ENCODE measurements at places on chromosomes 4 and X.
A peak's percentile ranks its signal among the peaks of the same experiment; 100 is the strongest.

- no peak for DNase-seq
These were observed 140.9 kb downstream of the EFHC2 start for GRCh38 chrX:44202596-44202995.

DNA sequence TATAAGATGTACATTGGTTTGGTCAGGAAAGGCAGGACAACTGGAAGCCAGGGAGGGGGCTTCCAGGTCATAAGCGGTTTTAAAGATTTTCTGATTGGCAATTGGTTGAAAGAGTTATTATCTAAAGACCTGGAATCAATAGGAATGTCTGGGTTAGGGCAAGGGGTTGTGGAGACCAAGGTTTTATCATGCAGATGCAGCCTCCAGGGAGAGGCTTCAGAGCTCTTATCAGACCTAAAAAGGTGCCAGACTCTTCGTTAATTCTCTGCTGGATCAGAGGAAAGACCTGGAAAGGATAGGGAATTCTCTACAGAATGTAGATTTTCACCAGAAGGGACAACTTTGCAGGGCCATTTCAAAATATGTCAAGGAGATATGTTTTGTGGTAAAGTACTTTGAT is 62.8 kb downstream of the BEX3 start:
- DNase-seq = no peak

DNA sequence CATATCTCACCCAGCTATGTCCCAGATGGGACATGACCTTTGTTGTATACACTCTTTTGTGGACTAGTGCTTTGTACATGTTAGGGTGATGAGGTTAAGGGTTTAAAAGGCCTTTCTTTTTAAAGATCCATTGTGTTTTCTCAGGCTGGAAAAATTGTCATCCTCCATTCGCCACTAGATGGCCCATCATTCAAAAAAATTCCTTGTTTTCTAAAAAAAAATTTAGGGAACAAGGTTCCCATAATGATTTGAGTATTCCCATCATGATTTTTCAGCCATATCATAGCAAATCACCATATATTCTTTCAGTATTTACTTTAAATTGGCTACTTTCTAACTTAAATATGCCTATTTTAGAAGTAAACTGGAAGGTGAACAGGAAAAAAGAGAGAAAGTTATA is 91.9 kb upstream of the TMEM164 start:
- no peak for DNase-seq

- DNase-seq = no peak
These were observed 97.8 kb downstream of the TMEM47 start for GRCh38 chrX:34559325-34559724.

DNA sequence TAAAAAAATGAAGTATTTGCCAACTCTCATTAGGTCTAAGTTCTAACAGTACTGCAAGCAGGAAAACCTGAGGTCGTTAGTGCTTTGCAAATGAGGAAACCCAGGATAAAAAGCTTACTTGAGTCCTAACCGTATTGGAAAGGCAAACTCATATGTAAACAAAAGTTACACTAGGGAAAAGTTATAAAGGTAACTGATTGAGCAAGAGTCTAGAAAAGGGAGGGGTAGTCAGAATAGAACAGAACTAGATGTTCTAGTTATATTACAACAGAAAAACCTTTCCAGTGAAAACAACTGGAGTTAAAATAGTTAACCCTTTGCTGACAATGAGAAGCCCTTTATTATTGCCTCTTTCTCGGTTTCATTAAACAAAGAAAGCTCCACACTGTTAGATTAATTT is 66.4 kb upstream of the MAOA start:
- no peak for DNase-seq

DNA sequence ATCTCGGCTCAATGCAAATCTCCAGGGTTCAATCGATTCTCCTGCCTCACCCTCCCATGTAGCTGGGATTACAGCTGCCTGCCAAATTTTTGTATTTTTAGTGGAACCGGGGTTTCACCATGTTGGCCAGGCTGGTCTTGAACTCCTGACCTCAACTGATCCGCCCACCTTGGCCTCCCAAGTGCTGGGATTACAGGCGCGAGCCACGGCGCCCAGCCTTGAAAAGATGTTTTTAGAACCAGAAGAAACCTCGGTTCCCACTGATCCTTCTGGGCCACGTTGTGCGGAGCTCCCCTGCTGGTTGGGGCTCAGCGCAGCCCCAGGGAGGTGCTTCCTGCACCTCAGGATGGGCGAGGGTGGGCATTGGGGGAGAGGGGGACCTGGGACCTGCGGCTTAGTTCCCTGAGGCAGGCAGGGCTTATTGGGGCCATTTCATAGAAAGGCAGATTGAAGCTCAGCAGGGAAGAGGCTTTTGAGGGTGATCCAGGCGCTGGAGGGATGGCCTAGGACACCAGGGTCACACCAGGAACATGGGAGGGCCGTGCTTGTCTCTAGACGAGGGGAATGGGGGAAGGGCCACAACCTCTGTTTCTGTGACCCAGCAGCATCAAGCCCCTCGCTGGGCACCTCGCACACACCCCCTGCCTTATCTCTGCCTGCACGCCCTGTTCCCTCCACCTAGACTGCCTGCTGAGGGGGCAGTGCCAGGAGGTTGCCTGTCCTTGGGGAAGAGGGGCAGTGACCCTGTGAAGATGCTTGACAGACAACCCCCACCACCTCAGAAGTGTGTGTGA is 6.3 kb upstream of the ADD1 start:
- DNase-seq = no peak

DNA sequence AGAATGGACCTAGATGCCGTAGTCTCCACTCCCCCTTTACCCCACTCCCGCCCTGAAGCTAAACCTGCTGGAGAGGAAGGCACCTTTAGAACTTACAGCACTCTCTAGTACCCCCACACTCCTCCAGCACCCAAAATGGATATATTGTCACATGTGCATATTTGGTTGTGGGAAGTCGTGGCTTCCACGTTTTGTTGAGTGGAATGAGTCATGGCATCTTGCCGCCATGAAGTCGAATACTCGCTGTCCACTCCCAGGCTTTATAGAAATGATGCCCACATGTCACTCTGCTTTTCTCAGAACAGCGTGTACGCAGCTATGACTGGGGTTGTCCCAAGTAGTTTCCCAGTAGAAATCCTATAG is 545 bp downstream of the ABCE1 start:
- DNase-seq = peak; percentile 54

- DNase-seq = no peak
These were observed 1.4 kb upstream of the STBD1 start for GRCh38 chr4:76305033-76305687.

- DNase-seq = no peak
These were observed 115.2 kb upstream of the KIT start for GRCh38 chr4:54542540-54543041.

- no peak for DNase-seq
These were observed 387.2 kb downstream of the PCDH7 start for GRCh38 chr4:31107362-31107761.

- no peak for DNase-seq
These were observed 376.6 kb downstream of the PDGFC start for GRCh38 chr4:156595041-156595440.

GRCh38 chr4:174613979-174614378 is 91.7 kb upstream of the HPGD start:
- no peak for DNase-seq

DNA sequence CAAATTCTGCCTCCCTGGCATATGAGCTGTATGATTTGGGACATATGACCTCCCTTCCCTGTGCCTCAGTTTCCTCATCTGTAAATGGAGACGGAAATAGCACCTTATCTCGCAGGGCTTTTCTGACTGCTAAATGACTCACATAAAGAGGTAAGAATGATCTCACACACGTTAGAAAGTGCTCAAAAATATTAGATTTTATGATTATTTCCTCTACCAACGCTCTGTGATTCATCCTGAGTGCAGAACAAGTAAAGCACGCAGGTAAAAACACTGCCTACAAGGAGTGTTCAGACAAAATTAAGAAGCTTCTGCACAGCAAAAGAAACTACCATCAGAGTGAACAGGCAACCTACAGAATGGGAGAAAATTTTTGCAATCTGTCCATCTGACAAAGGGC is 21.1 kb downstream of the ACSL1 start:
- no peak for DNase-seq

GRCh38 chrX:48156014-48156413 is 25.6 kb downstream of the SPACA5B start:
- no peak for DNase-seq

- DNase-seq = no peak
These were observed 35.9 kb downstream of the ADRA2C start for GRCh38 chr4:3801931-3802550.

- no peak for DNase-seq
These were observed 552.7 kb downstream of the RAPGEF2 start for GRCh38 chr4:159655547-159655946.

DNA sequence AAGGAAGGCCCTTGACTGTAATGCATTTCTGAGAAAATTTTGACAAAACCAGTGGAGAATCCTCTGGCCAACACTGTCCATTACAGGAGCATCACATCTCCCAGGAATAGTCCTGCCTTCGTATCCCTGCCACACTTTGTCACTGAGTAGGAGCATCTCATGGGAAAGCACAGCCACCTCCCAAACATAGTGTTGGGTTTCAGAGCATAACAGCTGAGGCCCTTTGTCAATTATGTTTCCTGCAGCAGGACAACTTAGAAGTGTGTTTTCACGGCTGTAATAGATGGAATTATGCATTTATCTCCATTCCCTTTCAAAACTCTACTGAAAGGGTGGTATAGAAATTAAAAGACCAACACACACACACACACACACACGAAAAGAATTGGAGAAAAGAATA is 91.1 kb upstream of the SMAD1 start:
- DNase-seq = no peak

- DNase-seq = no peak
These were observed 37.0 kb downstream of the ZFP42 start for GRCh38 chr4:188032583-188032982.

- DNase-seq = no peak
These were observed 22.8 kb upstream of the TBL1X start for GRCh38 chrX:9442056-9442455.

DNA sequence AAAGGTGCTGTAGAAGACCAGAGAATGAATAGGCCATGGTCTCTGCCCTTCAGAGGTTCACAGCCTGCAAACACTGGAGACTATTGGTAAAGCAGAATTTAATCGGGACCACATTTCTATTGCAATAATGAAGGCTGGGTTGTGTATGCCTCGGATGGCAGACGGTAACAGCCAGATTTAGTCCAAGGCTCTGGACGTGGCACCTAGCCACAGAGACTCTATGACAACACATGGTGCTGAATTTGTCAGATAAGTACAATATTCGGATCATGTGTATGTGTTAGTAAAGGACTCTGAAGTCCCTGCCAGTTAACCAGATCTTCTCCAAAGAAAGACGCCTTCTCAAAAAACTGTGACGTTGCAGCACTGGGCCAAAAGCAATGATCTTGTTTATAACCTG is 129.0 kb downstream of the DCTD start:
- DNase-seq = no peak

DNA sequence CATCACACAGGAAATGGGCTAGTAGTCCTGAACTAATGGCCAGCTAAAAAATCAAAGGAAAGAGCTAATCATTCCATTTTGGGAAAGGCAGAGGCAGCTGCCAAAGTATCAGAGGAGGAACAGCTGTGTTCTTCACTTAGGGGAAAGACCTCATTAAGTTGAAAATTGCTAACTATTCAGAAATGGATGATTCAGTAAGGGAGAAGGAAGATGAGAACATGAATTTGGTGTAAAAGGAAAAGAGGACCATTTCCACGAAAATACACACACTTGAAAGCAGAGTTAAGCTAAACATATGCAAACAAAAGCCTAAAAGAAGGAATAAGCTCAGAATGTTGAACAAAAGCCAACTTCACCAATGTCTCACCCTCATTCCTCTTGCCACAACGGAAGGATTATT is 90.4 kb downstream of the PCDH19 start:
- no peak for DNase-seq

DNA sequence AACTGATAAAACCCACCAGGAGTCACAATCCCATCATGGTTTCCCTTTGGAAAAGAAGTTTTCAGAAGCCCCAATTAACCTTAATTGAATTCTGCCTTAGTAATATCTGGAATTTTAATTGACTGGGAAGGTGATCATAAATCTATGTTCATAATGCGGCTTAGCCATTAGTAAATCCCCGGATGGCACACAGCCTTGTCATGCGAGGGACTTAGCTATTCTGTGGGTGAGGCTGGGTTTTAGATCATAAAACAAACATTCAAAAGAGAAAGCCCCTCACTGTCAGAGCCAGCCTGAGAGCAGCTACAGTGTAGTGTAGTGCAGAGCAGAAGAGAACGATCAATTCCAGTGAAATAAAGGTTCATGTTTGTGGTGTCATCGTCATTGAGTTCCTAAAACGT is 124.0 kb upstream of the NOCT start:
- no peak for DNase-seq

GRCh38 chr4:15234856-15235126 is 193.0 kb upstream of the C1QTNF7 start:
- no peak for DNase-seq

DNA sequence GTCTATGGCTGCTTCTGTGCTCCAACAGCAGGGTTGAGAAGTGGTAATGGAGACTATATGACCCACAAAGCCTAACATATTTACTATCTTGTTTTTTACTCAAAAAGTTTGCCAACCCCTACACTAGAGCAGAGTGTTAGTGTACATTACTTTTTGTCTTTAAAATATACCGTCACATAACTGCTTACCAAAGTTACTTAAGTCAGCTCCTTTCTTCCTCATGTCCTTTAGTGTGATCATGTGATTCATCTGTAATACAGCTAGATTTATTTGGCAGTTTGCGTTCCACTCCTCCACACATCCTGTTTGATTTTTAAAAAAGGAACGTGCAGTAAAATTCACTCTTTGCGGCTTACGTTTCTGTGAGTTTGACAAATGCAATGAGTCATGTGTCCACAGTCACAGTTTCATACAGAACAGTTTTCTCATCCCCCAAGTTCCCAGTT is 162.4 kb upstream of the GPRIN3 start:
- peak; percentile 14 for DNase-seq

DNA sequence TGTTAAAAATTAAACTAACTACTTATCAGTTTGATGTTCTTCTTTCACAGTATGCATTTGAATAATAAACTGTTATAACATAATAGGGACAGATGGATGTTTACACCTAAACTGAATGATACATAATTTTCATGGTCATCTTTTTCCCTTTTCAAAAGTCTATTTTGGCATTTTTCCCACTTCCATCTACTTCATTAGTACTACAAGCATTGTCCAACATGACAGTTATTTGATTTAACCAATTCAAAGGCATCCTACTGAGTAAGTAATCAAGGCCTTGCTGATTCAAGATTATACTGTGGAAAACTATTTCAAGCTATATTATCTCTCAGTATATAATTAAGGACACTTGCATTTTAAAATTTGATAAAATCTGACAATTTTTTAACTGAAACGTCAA is 212.9 kb downstream of the FAT4 start:
- DNase-seq = no peak

GRCh38 chr4:173360587-173361221 is 10.1 kb upstream of the SAP30 start:
- DNase-seq = no peak

- no peak for DNase-seq
These were observed 33.0 kb upstream of the ANXA3 start for GRCh38 chr4:78518561-78518960.

All from stimulated activated CD4-positive, alpha-beta T cell treated with anti-CD3 and anti-CD28 coated beads, Interleukin-1b, Interleukin-23, amount 100 ng/mL, for 4 hours (primary cell).